ENCODE measurements at places on chromosomes 3 and 15. TPM values are rescaled to one million over a fixed set of nuclear protein-coding genes. Genes with fewer than 3 reads are reported as not detected.

The PRKCI gene
- 11.1 TPM for total RNA-seq

The SPINK8 gene
- not detected for total RNA-seq

The GASK1A gene
- 0.34 TPM for total RNA-seq

The SEMA5B gene
- total RNA-seq: 0.23 TPM

The ALDH1L1 gene
- total RNA-seq: not detected

The XYLB gene
- 2.4 TPM for total RNA-seq

The STRA6 gene
- not detected for total RNA-seq

The HTR3E gene
- total RNA-seq: not detected

The ATP13A4 gene
- 3.6 TPM for total RNA-seq

The COLQ gene
- 60.7 TPM for total RNA-seq

The FOXL2 gene
- total RNA-seq: not detected

The PLCD1 gene
- total RNA-seq: 38.1 TPM

The CHRNA7 gene
- total RNA-seq: 5.4 TPM

The SOX2 gene
- total RNA-seq: not detected

The OCA2 gene
- total RNA-seq: 0.35 TPM

Measured in natural killer cell (primary cell).